ENCODE measurements at places on chromosomes 4 and X.

- peak; percentile 39 for DNase-seq
These were observed 129.8 kb downstream of the GUCY2F start for GRCh38 chrX:109352066-109352588.

DNA sequence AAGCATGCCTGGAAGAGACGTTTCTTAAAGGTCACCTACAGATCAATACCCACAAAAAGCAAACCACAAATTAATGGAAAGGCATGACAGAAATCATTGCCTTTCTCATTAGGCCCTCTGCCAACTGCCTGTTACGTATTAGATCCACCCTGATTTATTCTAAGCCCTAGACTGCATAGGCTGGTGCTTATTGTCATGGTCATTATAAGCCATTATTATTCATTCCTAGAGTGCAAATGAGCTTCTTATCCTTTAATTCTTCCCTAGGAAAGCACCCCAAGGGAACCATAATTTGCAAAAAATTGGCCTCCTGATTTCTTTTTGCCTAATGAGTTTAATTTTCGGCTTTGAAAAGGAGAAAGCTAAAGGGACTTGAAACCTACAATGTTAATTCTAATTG is 184.2 kb upstream of the GPRIN3 start:
- DNase-seq = no peak

DNA sequence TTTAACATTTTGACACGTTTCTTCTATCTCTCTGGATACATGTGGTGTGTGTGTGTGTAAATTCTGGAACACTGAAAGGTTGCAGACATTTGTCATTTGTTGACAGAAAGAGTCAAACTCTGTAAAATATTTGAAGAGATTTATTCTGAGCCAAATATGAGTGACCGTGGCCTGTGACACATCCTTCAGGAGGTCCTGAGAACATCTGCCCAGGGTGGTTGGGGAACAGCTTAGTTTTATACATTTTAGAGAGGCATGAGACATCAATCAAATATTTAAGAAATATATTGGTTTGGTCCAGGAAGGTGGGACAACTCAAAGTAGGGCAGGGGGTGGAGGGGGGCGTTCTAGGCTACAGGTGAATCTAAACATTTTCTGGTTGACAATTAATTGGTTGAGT is 40.7 kb upstream of the CD40LG start:
- no peak for DNase-seq

- peak; percentile 12 for DNase-seq
These were observed 763 bp downstream of the CASK start for GRCh38 chrX:41922431-41923151.

DNA sequence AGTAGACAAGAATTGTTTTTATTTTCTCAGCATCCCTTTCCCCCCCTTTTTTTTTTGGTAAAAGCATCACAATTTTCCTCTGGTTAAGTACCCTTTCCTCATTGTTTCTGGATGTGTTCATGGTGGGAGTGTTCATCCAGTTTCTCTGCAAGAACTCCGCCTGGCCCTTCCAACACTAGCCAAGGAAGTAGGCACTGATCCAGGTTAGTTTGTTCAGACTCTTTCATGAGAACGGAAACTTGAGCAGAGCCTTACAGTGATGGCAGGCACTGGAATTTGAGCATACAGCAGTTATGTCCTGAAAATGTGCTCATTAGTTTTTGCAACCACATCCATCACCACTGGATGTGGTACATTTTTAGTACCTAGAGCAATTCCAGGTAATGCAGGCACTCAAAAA is 336.1 kb upstream of the BOD1L1 start:
- DNase-seq = no peak

- peak; percentile 15 for DNase-seq
These were observed 37.2 kb downstream of the GUCY1B1 start for GRCh38 chr4:155795991-155796390.

DNA sequence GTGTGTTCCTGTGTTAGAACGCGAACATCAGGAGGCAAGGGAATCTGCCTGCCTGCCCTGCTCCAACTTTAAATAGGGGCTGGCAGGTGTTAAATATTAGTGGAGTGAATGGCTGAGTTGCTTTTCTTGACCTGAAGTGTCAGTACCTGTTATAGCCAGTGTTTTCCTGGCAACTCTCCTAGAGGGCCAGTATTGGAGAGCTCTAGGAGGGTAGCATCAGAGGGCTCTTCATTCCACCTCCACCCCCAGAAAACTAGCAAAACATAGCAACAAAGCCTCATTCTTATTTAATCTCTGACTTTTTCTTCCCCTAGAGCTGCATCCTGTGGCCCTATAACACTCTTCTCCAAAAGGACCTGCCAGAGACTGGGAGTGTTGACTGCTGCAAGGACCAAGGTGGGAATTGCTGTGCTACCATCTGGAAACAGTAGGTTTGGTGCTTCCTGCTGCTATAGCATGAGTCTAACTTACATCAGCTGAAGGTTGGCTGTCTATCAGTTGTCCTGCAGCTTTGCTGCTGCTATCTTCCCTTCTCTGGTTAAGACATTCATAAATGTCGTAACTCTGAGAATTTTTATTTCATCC is 33.5 kb downstream of the SGMS2 start:
- DNase-seq = no peak

DNA sequence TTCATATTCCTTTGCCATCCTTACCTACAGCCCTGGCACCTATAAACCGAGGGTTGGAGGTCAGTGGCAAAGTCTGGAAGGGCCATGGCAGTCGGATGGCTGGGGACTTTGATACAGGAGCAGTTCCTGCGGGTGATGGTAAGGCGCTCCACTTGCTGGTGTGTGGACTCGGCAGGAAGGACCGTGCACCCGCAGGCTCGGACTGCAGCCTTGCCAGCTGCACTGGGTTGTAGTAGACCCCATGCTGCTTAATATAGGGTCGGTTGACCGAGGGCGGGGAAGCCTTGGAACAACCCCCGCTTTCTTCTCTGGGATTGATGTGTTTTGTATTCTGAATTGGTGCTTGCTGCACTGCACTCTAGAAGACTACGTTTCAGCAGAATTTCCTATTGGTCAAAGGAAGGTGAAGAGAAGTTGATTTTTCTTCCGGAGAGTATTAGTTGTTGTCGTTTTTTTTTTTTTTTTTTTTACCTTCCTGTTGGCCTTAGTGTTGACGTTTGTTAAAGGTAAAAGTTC is 638 bp downstream of the BLTP1 start:
- DNase-seq = peak; percentile 87

- DNase-seq = peak; percentile 12
These were observed 80.2 kb downstream of the FGF16 start for GRCh38 chrX:77527233-77528001.

- no peak for DNase-seq
These were observed 95.2 kb downstream of the MANBA start for GRCh38 chr4:102665527-102665926.

GRCh38 chr4:74410272-74410671 is 34.7 kb upstream of the AREG start:
- DNase-seq = no peak

GRCh38 chr4:15495621-15496020 is 25.9 kb downstream of the CC2D2A start:
- no peak for DNase-seq

DNA sequence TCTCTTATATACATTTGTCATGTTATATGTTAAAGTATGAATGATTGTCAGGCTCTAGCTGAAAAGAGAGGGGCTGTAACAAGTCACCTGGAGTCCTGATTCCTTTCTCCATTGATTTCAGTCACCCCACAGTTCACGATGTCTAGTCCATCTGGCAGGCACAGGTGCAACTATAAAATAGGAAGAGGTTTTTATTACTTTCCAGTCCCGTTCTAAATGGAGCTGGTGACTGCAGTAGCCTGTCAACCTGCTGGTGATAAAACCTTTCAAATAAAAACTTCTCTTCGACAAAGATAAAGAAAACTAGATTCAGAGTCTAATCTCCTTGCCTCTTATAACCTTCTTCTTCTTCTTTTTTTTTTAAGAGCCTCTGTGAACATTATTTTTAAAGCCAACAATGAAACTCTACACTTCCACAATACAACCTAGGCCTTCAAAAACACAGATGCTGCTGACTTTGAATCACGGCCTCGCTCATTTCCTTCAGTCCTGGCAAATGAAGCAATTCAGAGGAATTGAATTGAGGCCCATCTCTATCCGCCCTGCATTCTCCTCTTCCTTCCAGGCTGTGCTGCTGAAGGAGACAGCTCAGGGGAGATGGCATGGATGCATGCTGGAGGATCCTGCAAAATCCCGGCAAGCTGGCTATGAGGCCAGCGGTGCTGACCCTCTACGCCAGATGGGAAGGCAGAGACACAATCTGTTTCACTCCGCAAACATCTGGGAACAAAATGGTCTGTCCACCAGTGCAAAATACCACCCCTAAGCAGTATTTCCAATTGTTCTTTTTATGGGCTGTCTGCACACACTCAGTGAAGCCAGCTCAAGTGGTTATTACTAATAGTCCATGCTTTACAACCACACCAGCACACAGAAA is 27.3 kb upstream of the CDKN2AIP start:
- no peak for DNase-seq

- DNase-seq = no peak
These were observed 9.3 kb downstream of the CNKSR2 start for GRCh38 chrX:21383546-21383945.

DNA sequence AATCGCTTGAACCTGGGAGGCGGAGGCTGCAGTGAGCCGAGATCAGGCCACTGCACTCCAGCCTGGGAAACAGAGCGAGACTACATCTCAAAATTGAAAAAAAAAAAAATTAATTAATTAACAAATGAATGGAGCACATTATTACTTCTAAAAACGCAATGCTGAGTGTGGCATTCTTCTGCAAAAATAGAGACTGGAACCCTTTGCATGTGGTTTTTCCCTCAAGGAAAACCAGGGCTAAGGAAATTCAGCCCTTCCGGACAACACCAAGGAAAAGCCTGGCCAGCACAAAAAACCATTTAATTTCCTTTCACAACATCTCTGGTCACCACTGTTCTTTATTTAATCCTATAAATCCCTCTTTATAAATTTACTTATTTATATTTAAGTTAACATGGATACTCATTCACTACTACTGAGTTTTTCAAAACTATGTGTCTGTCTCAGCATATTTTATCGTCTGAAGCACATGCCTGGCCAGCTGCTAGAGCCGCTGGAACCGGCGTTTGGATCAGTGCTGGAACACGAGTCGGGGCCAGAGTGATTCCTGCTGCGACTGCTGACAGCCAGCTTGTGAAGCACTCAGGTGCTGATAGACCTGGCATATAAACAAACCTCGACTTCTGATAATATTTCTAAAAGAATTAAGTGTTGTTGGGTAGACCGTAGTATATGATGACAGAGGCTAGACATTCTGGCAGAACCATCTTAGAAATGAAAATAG is 84.5 kb upstream of the WWC2 start:
- DNase-seq = no peak

DNA sequence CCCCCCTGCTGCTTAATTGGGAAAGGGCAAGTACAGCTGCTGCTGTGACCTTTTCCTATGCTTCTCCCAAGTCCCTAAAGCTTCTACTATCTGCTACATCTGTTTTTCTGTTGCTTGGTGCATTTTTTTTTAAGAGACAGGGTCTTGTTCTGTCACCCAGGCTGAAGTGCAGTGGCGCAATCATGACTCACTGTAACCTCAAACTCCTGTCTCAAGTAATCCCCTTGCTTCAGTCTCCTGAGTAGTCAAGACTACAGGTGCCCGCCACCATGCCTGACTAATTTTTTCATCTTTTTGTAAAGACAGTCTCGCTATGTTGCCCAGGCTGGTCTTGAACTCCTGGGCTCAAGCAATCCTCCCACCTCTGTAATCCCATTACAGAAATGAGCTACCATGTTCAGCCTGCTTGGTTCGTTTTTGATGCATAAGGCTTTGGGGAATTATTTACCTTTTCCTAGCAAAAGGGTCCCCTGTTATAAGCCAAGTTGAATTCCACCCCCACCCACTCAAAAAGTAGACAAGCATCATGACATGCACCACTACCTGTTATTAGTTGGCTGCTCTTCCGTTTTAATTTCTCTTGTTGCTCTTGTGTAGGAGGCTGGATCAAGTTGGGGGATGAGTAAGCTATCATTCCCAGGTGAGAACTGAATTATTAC is 39.6 kb downstream of the DGKK start:
- DNase-seq = no peak

GRCh38 chrX:57453901-57454300 is 137.9 kb upstream of the ZXDB start:
- no peak for DNase-seq

DNA sequence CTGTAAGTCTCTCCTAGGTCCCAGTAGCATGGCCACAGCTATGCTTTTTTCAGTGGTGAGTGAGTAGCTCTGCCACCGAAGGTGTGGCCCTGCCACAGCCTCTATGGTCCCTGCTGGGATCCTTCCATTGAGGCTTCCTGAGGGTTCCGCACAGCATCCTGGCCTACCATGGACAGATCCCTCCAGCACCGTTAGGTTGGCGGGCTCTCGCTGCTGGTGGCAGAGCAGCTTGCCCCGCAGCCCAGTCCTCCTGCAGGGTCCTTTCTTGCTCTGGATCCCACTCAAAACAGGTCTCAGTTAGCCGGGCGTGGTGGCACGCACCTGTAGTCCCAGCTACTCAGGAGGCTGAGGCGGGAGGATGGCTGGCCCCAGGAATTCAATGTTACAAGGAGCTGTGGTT is 2.4 kb upstream of the PDZD4 start:
- DNase-seq = no peak

DNA sequence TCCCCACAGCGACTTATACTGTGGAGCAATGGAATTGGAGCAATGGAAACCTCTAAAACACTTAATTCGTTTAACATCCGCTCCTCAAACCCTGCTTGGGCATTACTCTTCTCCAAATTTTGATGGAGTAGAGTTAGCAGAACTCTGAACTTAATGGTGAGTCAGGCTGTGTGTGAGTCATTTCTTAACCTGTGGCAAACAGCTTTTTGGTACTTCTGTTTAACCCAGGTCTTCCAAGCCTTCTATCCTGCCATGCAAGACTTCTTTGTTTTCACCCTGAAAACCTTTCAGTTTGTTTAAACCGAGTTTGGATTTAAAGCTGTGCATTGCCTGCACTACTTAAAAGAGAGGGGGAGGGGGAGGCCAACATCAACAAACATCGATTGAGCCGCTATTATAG is 3.6 kb upstream of the AMOT start:
- DNase-seq = no peak

DNA sequence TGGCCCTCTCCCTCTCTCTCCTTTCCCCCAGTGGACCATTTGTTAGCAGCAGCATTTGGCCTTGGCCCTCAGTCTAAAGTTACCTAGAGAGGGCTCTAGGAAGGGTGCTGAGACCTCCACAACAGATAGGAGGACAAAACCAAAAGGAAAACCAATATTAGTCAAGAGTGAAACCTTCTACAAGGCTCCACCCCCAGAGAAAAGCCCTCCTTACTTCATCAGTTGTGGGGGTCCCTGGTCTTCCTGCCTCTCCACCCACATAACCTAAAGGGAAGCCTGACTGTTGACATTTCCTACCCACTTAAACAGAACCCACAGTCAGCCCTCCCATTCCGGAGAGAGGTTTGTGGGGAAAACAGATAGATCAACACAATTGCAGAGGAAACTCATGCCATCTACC is 4.7 kb upstream of the CD40LG start:
- no peak for DNase-seq

DNA sequence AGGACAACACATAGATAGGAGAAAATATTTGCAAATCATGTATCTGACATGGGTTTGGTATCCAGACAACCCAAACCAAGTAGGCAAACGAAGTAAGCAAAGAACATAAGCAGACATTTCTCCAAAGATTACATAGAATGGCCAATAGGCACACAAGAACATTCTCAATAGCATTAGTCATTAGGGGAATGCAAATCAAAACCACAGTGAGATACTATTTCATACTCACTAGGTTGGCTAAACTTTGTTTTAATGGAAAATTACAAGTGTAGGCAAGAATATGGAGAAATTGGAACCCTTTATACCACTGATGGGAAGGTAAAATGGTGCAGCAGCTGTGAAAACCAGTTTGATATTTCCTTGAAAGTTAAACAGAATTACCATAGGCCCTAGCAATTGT is 74.7 kb downstream of the CHRNA9 start:
- no peak for DNase-seq

All from large intestine (tissue), 12 donors.